ENCODE measurements at places on chromosomes 2 and 18.

- DNase-seq: no peak
These were observed 2.8 kb downstream of the ETAA1 start for GRCh38 chr2:67399831-67400489.

DNA sequence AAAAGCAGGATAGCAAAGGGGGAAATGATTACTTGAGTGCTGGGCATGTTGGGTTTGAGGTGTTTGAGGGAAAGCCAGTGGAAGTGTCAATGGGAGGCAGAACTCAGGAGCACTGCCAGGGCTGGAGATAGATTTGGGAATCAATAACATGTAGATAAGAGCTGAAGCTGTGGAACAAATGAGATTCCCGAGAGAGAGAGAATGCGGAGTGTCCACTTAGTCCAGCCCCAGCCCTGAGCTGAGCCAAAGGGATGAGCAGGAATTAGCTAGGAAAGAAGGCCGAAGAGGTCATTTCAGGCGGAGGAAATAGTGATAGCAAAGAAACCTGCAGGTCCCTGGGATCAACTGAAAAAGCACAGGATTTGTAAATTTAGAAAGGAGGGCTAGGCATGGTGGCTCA lies 21.2 kb upstream of the YES1 start:
- no peak for DNase-seq

- no peak for DNase-seq
These were observed 39.4 kb downstream of the MYOM1 start for GRCh38 chr18:3180325-3180724.

- no peak for DNase-seq
These were observed 187.3 kb downstream of the PID1 start for GRCh38 chr2:229083606-229084340.

- no peak for DNase-seq
These were observed 54.9 kb upstream of the OTOS start for GRCh38 chr2:240195316-240195861.

DNA sequence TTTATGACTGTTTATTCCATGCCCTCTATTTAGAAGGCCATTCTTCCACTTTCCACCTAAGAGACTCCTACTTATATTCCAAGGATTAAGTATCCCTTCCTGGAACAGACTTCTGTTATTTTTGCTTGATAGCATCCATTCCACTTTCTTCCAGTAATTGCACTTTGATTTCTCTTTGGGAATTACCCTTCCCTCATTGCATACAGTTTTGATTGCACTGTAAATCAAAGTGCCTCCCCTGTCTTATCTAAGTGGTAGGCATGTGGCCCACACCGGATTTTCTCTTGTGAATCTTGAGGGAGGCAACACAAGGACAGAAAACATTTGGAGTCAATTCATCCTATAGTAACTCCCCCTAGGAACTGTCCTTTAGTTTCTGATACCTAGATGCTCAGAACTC lies 120.4 kb downstream of the PDE11A start:
- DNase-seq: no peak

- no peak for DNase-seq
These were observed 111.6 kb upstream of the DNMT3A start for GRCh38 chr2:25453199-25453905.

DNA sequence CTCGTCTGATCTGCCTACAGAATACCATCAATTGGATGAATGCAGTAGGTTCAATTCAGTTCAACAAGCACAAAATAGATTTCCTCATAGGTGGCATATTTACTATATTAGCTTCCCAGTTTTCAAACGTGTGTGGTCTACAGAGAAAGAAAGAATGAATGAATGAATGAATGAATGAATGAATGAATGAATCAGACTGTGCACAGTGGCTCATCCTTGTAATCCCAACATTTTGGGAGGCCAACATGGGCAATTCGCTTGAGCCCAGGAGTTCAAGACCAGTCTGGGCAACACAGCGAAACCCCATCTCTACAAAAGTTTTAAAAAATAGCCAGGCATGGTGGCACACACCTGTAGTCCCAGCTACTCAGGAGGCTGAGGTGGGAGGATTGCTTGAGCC lies 94.9 kb downstream of the TRABD2A start:
- DNase-seq: no peak

DNA sequence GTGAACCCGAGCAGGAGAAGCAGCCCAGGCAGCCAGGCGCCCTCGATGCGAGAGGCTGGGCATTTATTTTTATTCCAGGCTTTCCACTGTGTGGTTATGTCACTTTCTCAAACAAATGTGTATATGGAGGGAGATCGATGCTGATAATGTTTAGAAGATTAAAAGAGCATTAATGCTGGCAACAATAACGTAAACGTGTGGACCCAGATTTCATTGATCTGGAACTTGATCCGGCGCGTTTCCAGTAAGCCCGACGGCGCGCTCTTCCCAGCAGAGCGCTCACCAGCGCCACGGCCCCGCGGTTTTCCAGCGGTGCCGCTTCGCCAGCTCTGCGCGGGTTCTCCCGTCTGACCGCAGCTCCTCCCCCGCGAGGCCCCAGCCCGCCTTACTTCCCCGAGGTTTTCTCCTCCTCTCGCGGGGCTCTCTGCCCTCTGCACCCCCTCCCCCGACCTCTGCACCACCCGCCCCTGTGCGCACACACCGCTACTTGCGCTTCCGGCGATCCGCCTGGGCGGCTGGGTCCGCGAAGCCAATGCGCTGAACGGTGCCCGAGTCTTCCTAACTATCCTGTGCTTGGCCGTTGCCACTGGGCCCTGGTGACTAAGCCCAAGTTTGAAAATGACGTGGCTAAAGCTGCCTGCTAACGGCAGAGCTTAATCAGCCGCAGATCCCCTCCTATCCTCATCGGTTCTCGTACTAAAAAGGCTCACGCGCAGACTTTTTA lies 6.1 kb downstream of the ONECUT2 start:
- DNase-seq: no peak

DNA sequence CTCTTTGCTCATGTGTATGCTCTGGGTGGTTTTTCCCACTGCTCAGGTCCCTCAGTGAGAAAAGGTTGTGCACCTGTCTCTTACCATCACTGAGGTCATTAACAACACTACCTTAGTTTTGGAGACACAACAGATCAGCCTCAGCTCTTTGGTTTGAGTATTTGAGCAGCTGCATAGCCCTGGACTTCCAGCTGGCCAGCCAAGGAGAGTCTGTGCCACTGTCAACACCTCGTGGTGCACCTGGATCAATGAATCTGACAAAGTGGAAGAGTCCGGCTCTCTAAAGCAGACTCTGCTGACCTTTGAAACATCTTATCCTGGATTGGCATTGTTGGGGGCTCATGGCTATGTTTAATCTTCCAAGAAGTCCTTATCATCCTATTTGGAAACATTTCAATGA lies 30.0 kb downstream of the SERPINB8 start:
- DNase-seq: no peak

- no peak for DNase-seq
These were observed 304.3 kb upstream of the CNTNAP5 start for GRCh38 chr2:123720760-123721159.

DNA sequence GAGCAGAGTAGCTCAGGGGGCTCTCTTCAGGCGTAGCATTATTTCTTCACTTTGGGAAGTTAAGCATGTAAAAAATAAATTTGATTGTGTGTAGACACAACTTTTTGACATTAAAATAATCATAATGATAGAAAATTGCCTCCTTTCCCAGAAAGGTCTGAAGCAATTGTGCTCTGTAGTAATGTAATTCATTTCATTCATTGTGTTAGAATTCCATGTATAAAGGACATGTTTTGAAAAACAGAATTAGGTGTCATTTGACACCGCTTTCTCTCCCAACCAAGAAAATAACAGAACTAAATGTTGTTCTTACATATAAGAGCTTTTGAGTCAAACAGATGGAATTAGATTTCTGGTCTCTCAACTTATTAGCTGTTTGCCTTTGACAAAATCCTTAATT lies 1064.2 kb upstream of the FAM98A start:
- DNase-seq: no peak

GRCh38 chr2:46082531-46083485 lies 214.4 kb upstream of the EPAS1 start:
- no peak for DNase-seq

GRCh38 chr2:62547854-62548253 lies 41.9 kb upstream of the TMEM17 start:
- no peak for DNase-seq

GRCh38 chr2:128538396-128538795 lies 219.7 kb upstream of the HS6ST1 start:
- DNase-seq: no peak

DNA sequence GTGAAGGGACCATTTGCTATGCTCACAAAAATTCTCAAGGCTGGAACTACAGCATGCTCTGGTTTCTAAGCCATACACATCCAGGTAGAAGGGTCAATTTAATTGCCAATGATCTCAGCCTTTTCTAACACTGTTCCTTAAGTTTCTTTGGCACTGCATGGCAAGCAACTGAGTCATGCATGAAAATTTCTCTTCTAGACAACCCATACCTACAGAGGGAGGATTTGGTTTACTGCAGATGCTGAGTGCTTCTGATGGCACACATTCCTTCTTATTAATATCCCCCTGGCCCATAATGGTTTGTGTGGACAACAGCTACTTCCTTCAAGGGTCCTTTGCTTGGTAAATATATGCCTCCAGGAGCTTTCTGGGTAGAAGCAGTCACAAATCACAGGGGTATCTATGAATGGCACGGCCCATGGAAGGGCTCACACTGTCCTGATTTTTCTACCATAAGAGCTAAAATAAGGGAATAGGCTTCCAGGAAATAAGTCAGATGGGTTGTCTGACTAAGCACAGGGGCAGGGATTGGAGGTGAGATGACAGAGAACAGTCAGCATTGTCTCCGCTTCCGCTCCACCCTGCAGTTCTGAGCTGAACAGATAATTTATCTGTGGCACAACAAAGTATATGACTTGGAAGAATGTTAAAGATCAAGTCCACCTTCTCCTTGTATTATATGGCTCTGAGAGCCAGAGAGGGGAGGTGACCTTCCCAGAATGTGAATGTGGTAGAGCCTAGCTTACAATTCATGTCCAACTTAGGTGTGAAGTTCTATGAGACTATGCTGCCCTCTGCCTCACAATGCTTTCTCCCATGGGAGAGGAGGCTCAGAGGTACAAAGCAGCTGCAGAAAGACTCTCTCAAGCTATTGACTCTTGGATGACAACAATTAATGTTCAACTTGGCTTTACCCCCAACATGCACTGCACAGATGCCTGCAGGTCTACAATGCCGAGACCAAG lies 199.2 kb upstream of the TNP1 start:
- no peak for DNase-seq

DNA sequence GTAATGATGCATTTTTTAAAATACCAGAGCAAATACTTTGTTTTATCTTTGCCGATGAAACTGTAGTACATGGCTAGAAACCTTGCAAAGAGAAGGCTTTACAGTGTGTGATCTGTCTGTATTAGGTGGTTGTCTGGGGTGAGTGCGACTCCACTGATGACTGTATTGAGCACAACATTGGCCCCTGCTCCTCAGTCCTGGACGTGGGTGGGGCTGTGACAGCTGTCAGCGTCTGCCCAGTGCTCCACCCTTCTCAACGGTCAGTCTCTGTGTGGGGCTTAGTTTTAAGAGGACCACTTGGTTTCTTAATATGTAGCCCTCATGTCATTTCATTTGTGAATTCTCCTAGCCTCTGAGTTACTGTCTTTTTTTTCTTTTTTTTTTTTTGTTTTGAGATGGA lies 17.4 kb upstream of the MOCOS start:
- no peak for DNase-seq

- no peak for DNase-seq
These were observed 45.5 kb upstream of the COL3A1 start for GRCh38 chr2:188928643-188929042.

DNA sequence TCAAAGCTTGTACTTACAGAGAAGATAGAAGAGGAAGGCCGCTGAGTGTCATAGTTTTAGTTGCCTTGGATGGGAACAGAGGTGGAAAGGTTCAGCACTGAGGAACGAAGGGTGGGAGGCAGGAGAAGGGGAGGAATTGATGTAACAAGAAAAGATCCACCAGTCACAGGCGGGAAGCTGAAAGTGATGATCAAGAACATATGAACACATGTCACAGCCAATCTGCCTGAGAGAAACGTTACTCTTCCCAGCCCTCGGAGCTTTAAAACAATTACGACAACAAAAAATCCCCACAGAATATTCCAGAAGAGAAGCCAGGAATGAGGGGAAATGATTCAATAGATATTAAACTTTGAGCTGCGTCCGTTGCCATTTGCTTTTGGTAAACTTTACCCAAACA lies 87.1 kb downstream of the TSHZ1 start:
- DNase-seq: no peak
